Neuronal stem cell (in vitro differentiated cells): ENCODE measurements at places on chromosomes 5 and 9.

GRCh38 chr5:52607227-52607824 is 180.4 kb upstream of the ITGA1 start:
- DNase-seq, result no peak

DNA sequence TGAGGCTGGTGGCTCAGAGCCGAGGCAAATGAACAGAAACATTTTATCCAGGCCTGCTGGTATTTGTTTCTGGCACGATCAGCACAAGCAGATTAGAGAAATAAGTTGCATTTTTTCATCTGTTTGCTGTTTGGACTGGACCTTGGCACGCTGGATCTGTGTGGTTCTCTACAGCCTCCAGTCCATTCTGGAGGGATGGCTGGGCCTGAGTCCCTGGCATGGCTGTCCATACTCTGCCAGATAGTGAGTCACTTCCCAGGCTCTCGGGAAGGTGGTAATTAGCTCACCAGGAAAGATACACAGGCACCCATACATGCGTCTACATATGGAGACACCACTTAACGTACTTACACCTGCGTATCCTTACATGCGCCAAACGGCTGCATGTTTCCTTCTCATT is 78.6 kb downstream of the SPRY4 start:
- DNase-seq, result no peak

DNA sequence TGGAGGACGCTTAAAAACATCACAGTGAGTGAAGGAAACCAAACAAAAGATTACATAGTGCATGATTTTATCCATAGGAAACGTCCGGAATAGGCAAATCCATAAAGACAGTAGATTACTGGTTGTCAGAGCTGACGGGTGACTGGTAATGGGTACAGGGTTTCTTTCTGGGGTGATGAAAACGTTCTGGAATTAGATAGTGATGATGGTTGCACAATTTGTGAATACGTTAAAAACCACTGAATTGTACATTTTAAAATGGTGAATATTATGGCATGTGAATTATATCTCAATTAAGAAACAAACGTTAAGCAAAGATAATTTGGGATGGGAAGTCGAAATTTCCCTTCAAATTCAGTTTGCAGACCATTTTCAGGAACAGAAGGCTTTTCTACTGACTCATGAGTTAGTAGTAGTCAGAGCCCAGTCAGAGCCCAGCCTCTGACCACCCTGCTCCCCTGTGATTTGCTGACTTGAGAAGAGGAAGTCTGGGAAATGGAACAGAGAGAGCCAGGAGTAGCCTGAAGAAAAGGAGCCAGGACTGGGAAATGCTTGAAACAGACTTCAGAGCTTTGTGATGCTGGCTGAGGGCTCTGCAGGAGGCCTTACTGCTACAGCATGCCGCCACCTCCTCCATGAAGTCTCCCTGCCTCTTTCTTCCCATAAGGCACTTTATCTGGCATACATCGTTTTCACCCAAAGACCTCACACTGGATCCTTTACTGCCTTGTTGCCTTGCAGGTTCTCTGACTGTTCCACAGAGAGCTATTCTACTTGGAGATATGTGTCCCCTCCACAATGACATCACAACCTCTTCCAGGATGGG is 46.4 kb upstream of the CTNNA1 start:
- DNase-seq, result no peak

DNA sequence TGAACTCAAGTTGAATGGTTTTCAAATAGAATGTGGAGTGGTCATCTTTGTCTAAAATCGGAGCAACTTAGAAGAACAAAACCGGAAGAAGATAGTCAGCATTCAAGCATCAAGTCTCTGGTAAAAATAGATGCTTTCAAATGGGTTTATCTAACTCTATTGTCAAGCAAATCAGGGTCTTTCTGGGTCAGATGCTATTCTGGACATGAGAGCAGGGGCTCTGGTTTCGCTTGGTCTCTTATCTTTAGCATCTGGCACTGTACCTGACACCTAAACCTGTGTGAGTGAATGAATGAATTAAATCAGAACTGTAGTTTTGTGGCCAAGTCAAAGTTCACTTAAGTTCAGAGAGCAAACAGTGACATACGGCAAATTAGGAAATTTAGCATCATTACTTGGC is 173.5 kb downstream of the SLIT3 start:
- no peak for DNase-seq

DNA sequence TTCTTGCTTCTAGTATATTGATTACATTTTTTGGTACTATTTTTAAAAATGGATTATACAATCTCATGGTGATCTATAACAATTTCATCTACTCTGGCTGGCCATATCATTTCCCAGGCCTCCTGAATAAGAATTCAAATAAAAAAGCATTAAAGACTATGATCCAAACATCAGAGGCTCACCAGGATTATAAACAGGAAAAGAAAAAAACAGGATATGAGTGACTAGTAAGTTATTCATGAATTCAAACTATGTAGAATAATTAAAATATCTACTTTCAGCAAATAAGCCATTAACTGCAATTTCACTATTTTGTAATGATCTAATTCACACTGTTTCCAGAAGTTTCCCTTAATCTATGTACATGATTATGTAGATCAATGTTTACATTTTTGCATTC is 293.1 kb upstream of the CDH6 start:
- no peak for DNase-seq

- DNase-seq, result no peak
Measured at GRCh38 chr5:64685866-64686265, 4.4 kb upstream of the SHISAL2B start.

DNA sequence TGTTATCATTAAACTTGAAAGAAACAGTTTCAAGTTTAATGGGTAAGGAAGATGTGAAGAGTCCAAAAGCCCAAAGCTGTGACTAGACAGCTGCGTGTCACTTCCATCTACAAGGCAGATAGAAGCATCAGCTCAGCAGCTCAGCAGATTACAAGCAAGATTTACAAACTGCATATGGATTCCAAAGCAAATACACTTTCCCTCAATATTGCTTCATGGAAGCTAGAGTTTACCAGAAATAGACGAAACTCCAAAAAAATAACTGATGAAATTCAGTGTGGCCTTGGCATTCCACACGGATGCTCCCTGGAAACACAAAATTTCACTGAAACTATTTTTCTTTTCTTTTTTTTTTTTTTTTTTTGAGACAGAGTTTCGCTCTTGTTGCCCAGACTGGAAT is 17.9 kb downstream of the MYO10 start:
- no peak for DNase-seq

DNA sequence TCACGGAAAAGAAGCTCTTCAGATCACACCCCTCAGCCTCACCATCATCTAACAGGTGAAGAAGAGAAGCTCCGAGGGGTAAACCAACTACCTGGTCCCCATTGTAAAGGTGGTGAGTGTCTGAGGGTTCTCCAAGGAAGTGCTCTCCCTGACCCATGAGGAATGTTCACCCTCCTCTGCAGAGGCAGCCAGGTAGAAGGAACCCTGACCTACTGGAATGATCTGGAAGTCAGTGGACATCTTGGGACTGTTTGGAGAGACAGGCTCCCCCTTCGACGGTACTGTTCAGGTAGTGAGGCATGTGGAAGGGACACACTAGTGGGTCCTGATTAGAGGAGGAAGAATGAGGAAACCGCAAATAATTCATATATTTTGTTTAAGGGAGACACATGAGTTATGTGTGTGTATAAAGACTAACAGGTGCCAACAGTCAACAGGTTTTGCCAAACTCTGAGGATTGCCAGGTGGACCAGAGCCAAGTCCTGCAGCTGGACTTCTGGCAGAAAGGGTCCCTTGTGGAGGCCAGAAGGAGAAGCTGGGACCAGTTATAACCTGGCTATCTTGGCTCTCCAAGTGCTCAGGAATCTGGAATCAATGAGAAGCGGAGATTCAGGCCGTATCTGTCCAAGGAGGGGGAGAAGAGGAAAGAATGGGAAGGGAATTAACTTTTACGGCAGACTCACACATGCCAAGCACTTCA is 3.0 kb upstream of the ZBTB34 start:
- DNase-seq, result no peak

- DNase-seq, result no peak
Measured at GRCh38 chr9:136487672-136488071, 4.8 kb upstream of the SEC16A start.

- DNase-seq, result no peak
Measured at GRCh38 chr5:149217096-149217802, 54.4 kb upstream of the AFAP1L1 start.

DNA sequence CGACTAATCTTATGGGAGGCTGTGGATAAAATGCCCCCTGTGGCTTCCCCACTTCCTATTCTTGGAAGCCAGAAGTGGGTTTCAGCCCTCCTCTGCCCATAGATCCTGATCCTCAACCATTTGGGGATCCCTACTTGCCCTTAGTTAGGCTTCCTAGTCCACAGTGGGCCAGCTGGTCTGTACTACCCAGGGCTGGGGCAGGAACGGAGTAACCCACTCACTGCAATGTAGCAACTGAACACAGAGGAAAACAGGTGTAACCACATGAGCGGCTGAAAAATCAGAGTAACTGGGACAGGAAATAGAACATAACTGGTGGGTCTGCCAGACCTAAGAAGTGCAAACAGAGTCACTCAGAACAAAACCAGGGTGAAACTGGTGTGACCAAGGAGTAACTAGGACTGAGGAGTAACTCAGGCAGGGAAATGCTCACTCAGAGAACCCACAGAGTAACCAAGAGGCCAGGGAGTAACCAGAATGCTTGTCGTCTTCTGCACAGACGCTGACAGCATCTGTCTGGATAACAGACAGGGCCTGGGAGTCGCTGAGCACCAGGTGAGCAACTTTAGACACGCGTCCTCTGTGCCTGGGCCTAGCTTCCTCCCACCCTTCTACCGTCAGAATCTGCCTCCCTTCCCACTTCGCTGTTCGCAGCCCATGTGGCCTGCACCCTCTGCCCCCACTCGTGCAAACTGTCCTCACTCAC is 1.0 kb downstream of the AQP3 start:
- DNase-seq, result no peak

DNA sequence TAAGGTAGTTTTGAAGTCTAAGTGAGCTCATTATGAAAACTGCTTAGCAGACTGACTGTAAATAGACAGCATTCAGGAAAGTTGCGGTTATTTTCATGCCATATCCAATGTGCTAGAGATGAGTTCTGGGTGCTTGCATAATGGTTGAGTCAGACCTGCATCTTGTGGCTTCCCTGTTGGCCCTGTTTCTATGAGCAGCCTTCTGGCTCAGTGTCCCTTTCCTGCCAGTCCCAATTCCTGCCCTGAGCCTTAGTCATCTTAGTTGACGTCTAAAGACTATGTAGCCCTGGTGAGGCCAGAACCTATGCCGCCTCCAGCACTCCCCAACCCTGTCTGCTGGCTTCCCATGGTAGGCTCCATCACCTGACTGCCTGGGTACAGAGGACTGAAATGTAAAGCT is 76.3 kb upstream of the TNFSF8 start:
- DNase-seq, result no peak

DNA sequence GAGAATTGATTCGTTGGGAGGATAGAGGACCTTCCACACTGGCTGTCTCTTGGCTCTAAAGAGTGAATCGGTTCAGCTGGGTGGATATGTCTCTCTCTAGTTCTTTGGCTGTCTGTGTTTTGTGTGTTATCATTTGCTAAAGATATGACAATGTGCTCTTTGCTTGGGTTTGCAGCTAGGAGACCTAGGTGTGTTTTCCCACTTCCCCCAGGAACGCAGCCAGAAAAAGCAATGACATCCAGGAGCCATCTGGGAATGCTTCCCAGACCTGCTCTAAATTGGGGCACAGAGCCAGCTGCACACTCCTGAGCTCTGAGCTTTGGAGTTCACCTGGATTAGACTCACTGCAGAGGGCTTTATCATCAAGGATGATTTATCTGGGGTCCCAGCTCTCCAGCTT is 12.8 kb upstream of the PDZD2 start:
- no peak for DNase-seq

GRCh38 chr5:124719113-124719967 is 27.1 kb downstream of the ZNF608 start:
- no peak for DNase-seq

DNA sequence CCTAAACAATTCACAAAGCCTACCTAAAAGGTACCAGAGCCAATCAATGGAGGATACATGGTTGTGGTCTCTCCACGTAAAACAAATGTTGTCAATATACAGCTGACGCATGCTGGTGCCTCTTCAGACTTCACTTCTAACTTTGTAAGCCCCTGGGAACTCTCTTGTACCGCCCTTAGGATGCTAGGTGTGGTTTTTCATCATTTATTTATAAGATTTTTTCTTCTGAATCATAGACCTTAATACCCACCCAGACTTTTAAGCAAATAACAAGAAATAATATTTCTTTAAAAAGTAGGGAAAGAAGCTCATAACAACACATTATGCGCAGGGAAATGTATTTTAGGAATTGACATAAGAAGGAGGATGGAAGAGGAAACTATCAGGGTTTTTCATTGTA is 33.0 kb downstream of the SSBP2 start:
- DNase-seq, result no peak

DNA sequence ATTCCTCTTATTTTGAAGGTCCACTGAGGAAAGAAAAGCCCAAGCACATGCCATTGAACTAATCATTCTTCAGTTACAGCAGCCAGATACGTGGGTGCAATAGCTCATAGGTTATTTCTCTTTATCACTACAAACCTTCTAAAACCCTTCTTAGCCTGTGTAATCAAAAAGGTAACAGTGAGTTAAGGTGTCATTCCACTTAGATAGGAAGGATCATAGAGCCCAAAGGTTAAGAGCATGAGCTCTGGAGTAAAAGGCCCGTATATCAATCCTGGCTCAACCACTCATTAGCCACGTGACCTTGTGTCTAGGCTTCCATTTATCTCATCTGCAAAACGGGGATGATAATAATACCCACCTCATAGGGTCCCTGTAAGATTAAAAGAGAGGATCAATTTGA is 2.7 kb downstream of the GPX8 start:
- DNase-seq, result no peak

DNA sequence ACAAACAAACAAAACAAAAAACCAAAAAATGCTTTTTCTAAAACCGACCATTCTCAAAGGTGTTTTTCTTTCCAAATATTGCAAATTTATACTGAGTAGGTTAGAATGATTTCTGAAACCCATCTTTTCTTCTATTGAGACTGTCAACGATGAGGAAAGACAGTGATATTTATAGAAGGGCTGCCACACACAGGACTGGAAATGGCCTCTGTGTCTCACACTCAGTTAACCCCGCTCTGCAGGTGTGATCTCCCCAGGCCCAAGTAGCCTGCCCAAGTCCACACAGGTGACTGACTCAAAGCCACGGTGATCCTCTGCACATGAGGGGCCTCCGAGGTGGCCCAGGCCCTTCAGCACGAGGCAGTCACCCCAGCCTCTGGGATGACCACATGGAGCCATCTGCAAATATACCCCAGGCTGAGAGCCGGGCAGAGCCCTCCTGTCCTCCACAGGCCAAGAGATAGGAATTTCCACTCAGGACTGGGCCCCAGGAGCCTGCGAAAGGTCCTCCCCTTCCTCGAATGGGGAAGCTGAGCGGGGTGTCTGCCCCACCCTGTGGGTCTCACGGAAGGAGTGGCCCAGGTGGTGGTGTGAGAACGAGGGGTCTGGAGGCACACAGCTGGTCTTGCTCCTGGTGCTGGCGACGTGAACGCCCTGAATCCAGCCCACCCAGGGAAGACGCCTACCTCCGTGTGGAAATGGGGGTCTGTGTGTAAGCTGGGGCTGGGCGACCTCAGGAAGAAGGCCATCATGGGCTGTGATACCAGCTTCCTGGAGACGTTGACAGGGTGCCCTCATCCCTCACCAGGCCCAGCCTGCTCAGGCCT is 53.0 kb upstream of the PHYKPL start:
- no peak for DNase-seq

GRCh38 chr9:95224376-95225019 is 93.0 kb downstream of the FANCC start:
- no peak for DNase-seq
